Activated CD4-positive, CD25-positive, alpha-beta regulatory T cell (primary cell): ENCODE measurements at places on chromosomes 6 and 20.
A peak's percentile ranks its signal among the peaks of the same experiment; 100 is the strongest.

DNA sequence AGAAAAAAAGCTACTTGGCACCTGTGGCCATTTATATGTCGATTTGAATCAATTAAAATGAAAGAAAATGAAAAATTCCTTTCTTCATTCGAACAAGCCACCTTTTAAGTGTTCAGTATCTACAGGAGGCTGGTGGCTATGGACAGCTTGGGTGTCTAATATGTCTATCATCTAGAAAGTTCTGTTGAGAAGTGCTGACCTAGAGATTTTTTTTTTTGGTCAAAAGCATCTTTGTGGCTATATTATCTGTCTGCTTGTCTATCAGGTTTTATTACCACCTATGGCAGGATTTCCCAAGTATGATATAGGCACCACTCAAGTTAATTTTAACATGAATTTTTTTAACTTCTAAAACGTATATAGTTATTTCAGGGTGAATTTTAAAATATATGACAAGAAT, 250.8 kb downstream of the TSHZ2 start:
- no peak for DNase-seq

DNA sequence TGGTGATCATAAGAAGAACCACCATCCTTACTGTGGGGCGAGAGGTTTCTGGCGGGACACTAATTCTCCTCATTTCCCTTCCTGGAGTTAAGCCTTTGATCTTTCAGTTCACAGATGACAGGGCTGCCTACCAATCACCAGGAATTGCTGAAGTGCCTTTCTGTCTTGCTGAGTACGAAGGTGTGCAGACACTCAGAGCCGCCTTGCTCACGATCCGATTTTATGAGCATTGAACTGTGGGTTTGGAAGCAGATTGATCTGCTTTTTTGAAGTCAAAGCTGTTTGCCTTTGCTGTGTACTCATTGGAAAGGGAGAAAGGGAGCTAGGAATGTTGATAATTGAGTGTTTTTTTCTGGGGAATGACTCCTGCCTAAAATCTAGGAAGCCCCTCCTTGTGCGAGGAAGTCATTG, 129.1 kb upstream of the SALL4 start:
- DNase-seq, result no peak

- peak; percentile 28 for DNase-seq
Measured at GRCh38 chr6:167079853-167080297, 43.0 kb upstream of the CCR6 start.

GRCh38 chr6:78701407-78701806, 165.9 kb upstream of the IRAK1BP1 start:
- no peak for DNase-seq

DNA sequence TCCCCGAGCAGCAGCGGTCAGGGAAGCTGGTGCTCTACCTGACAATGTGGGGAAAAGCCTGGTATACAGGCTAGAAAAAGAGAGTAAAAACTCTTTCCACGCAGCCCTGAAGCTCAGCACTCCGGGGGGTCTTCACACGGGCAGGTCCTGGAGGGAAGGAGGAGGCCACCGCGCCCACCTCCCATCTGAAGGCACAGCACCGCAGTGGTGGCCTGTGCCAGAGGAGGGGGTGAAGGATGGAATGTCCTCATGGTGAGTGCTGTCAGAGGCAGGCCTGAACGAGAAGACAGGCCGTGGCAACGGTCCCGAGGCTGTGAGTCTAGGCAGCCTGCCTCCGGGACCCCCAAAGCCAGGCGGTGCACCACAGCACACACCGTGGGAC, 5.8 kb downstream of the SLC2A4RG start:
- no peak for DNase-seq

GRCh38 chr6:106658469-106658868, 29.1 kb downstream of the QRSL1 start:
- no peak for DNase-seq

DNA sequence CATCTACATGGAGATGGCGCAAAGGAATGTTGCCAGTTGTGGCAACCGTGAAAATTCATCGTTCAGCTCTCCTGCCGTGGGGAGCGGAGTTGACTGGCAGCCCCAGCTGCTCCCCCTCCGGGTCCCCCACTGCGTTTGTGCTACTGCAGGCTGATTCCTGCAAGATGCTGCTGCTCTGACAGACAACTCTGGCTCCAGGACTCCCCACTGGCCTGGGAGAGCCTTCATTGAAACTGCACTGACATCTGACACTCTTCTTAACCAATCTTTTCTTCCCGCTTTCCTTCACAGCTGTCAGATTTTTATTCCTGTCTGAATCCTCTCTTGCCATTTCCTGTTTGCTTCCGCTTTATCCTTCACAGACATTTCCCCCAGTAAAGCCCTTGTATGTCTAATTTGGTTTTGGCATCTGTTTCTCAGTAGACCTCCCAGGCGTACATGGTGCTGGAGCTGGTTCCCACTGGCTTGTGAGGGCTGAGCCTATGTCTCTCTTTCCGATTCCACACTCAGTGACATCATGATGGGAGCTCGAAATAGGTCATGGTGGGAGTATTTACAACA, 9.5 kb upstream of the ATRN start:
- DNase-seq, result no peak

- no peak for DNase-seq
Measured at GRCh38 chr20:20455926-20456325, 88.0 kb downstream of the INSM1 start.

- DNase-seq, result peak; percentile 30
Measured at GRCh38 chr6:30101444-30102413, 11.2 kb downstream of the TRIM31 start.

- DNase-seq, result no peak
Measured at GRCh38 chr6:154343473-154344308, 12.9 kb downstream of the IPCEF1 start.

DNA sequence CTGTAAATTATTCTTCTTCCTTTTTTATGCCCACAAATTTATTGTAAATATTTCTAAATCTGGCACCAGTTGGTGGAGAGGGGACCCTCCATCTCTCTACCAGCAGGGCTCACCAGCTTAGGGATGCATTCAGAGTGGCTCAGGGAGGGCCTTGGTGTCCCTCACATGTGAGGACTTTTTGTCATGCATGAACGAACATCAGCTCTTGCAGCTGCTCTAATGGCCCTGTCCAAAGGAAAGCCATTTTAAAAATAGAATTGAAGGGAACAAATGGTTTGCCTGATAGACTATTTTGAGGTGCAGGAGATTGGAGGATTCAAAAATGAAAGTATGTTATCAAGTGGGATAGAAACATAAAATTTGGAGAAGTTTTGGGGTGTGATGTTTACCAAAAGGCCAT, 37.5 kb upstream of the KLHL31 start:
- no peak for DNase-seq

DNA sequence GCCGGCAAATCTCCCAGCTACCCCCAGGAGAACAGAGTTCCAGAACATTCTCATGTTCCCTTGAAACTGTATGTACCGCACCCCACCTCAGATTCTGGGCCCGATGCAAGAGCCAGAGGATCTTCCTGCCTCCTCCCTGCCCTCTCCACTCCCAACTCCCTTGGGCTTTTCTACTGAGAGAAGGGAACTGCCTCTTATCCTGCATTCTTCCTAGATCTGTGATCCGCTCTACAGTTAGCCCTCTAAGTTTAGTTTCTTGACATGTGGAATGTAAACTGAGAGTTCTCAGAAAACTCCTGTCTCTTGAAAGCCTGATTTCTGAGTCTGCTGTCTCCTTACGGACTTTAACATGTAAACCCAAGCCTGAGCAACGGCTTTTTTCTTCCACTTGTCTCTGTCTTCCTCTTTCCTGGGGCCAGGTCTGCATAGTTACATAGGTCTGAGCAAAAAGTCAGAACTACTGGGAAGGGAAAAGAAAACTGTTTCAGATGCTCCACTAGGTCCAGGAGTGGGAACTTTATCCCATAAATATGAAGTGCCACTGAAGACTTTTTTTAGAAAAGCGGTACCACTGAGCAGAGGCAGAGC, 86.5 kb upstream of the TNFAIP3 start:
- no peak for DNase-seq

- DNase-seq, result no peak
Measured at GRCh38 chr20:62737271-62737811, 28.7 kb downstream of the NTSR1 start.

DNA sequence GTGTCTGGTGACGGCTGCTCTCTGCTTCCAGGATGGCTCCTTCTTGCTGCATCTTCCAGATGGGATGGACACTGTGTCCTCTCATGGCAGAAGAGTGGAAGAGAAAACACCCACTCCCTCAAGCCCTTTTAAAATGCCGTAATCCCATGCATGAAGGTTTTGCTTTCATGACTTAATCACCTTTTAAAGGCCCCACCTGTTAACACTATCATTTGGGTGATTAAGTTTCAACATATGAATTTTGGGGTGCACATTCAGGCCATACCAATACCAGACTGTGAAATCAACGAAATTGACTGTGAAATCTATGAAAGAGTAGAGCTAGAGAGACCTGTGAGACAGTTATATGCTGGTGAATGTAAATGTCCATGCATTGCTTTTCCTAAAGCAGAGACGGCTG, 374.3 kb upstream of the CHD6 start:
- DNase-seq, result no peak

- DNase-seq, result no peak
Measured at GRCh38 chr6:160224639-160225237, 33.9 kb downstream of the SLC22A2 start.

DNA sequence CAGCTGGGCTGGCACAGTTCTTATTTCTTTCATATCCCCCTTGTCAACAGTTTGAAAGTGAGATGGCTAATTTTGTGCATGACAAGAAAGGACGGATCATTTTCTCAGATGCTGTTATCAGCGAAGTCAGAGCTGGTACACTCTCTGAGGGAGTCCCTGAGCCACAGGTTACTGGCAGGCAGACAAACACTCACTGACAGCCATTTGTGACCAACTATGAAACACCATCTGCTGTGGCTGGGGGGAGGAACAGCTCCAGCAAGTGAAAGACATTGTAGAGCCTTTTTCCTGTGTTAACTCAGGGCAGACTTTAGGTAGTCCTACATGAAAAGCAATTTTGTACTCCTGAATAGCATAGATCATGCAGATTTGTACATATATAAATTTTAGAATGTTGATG, 22.2 kb downstream of the OLIG3 start:
- no peak for DNase-seq

- no peak for DNase-seq
Measured at GRCh38 chr6:77561768-77562314, 91.0 kb upstream of the MEI4 start.

GRCh38 chr20:16158090-16158975, 414.9 kb downstream of the KIF16B start:
- no peak for DNase-seq

GRCh38 chr6:27693766-27694546, 218.2 kb downstream of the OR2B2 start:
- DNase-seq, result no peak

DNA sequence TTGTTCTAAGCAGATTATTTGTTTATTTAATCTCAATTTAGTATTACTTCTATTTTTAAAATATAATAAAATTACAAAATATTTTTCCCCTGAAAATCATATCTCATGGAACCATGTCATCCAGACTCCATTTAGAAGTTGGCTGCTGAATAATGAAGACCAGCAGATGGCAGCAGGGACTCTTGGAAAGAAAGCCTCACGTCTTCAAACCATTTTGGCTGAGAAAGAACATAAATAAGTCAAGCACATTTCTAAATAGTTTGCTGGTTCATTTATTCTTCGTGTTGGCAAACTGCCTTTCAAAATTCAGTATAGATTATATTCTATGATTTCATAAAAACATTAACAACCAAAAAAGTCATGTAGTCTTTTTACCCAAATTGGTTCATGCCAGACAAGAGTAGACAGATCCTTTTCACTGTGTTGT, 71.7 kb downstream of the RCAN2 start:
- no peak for DNase-seq

- no peak for DNase-seq
Measured at GRCh38 chr20:48758206-48758820, 69.5 kb downstream of the PREX1 start.

- DNase-seq, result no peak
Measured at GRCh38 chr6:323730-324088, 31.4 kb downstream of the DUSP22 start.

GRCh38 chr6:111282515-111282914, 195.2 kb downstream of the SLC16A10 start:
- no peak for DNase-seq

- DNase-seq, result no peak
Measured at GRCh38 chr6:135087403-135087802, 32.8 kb upstream of the HBS1L start.

GRCh38 chr20:17723301-17723691, 23.5 kb downstream of the BANF2 start:
- DNase-seq, result no peak

- DNase-seq, result no peak
Measured at GRCh38 chr20:51926670-51927305, 124.5 kb upstream of the SALL4 start.

DNA sequence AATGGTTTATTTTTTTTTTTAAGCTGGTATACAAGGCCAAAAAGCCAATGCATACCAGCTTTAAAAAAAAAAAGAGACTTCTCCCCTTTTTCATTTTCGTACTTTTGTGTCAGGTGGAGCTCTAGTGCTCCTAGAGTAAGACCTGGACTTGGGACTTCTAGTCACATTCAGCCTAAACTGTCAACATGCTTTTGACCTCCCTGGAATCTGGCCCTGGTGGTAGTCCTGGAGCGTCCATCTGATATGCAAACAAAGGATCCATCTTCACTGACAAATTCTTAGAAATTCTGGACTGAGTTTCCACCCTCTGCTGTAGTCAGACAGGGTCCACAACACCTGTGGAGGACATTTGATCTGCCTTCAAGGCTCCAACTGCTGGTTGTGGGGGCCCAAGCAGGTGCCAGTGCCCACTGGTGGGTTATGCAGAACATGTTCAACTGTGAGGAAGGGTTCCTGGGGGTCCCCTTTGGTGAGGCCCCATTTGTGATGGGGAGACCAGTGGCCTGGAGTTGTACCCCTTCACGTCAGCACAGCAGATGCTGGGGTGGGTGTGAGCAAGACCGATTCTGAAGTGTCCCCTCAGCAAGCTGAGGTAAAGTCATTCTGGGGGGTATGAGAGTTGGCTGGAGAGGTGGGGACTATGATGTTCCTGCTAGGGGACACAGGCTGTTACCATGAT, 12.6 kb upstream of the PCMTD2 start:
- no peak for DNase-seq

GRCh38 chr6:7419065-7419464, 29.5 kb downstream of the RIOK1 start:
- DNase-seq, result no peak
